ENCODE measurements at places on chromosomes 1 and 21.

DNA sequence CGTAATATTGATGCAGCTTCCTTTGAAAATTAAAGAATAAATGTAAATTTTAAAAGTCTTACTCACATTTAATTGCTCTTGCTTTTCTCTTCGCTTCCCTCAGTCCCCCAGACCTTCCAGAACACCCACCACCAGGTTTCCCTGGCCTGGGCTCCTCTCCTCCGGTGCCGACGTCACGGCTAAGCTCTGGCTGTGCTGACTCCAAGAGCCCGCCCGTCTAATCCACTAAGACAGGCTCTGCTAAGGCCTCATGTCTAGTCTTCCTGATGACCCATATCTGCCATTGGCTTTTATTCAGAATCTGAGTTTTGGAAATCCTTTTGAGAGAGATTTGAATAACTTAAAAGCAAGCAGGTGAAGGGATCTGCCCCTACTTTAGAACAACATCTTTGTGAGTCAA is 53.9 kb upstream of the NADK start:
- peaks cover 19% of the 10 kb centered on the region for H3K36me3 ChIP-seq
- no peak for DNase-seq
- no peaks in the 10 kb centered on the region for H3K4me1 ChIP-seq
- no peaks in the 10 kb centered on the region for H3K27me3 ChIP-seq

- DNase-seq, result no peak
- peak overlapping the region; percentile 62 for H3K27ac ChIP-seq
- no peak overlapping the region for H3K4me3 ChIP-seq
- no peaks in the 10 kb centered on the region for H3K27me3 ChIP-seq
- H3K4me1 ChIP-seq, result no peaks in the 10 kb centered on the region
Measured at GRCh38 chr1:65478379-65479026, 58.0 kb downstream of the LEPR start.

- H3K4me1 ChIP-seq, result peaks cover 16% of the 10 kb centered on the region
- DNase-seq, result no peak
- H3K4me3 ChIP-seq, result no peak overlapping the region
- H3K27ac ChIP-seq, result no peak overlapping the region
- no peaks in the 10 kb centered on the region for H3K36me3 ChIP-seq
Measured at GRCh38 chr1:53575141-53575954, 116.1 kb downstream of the DMRTB1 start.

GRCh38 chr1:40389871-40390560 is 16.5 kb downstream of the SMAP2 start:
- no peak for DNase-seq
- H3K4me3 ChIP-seq, result no peak overlapping the region

GRCh38 chr1:159921251-159921650 is 4.1 kb downstream of the TAGLN2 start:
- H3K27me3 ChIP-seq, result no peaks in the 10 kb centered on the region
- peak overlapping the region; percentile 98 for H3K4me3 ChIP-seq
- peak; percentile 86 for DNase-seq
- H3K36me3 ChIP-seq, result peaks cover 43% of the 10 kb centered on the region
- H3K27ac ChIP-seq, result peak overlapping the region; percentile 100

GRCh38 chr21:39156024-39156423 is 27.2 kb downstream of the PSMG1 start:
- no peak overlapping the region for H3K27ac ChIP-seq
- H3K27me3 ChIP-seq, result no peaks in the 10 kb centered on the region
- H3K4me1 ChIP-seq, result no peaks in the 10 kb centered on the region
- DNase-seq, result no peak

DNA sequence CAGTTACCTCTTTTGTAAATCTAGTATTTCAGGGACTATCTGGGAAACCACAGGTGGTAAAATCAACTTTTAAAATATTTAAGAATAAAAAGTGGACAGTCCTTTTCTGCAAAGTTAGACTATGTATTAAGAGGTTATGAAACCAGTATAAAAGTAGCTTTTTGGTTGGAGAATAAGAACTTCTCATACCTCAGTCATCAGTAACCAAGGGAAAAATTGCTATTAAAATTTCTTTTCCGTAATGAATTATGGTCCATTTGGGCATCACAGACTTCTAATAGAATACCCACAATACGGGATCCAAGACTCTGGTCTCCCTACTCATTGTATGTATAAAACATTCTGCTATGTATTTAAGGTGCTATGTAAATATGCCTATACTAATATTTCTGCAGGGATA is 51.9 kb downstream of the ABL2 start:
- no peaks in the 10 kb centered on the region for H3K36me3 ChIP-seq
- DNase-seq, result no peak
- H3K4me1 ChIP-seq, result peaks cover 4% of the 10 kb centered on the region
- H3K4me3 ChIP-seq, result no peak overlapping the region
- H3K27ac ChIP-seq, result no peak overlapping the region

- no peaks in the 10 kb centered on the region for H3K27me3 ChIP-seq
- H3K27ac ChIP-seq, result no peak overlapping the region
- H3K4me3 ChIP-seq, result no peak overlapping the region
- no peaks in the 10 kb centered on the region for H3K36me3 ChIP-seq
- peaks cover 4% of the 10 kb centered on the region for H3K4me1 ChIP-seq
- DNase-seq, result no peak
Measured at GRCh38 chr1:230303822-230304221, 122.3 kb downstream of the PGBD5 start.

- peak; percentile 76 for DNase-seq
- no peaks in the 10 kb centered on the region for H3K36me3 ChIP-seq
- H3K4me1 ChIP-seq, result no peaks in the 10 kb centered on the region
Measured at GRCh38 chr1:204941421-204942338, 71.0 kb downstream of the NFASC start.

GRCh38 chr21:26597031-26597430 is 23.9 kb upstream of the CYYR1 start:
- no peaks in the 10 kb centered on the region for H3K4me1 ChIP-seq
- H3K36me3 ChIP-seq, result no peaks in the 10 kb centered on the region
- no peak overlapping the region for H3K27ac ChIP-seq
- H3K27me3 ChIP-seq, result no peaks in the 10 kb centered on the region
- DNase-seq, result no peak
- H3K4me3 ChIP-seq, result no peak overlapping the region

GRCh38 chr1:44237721-44238457 is 24.6 kb downstream of the DMAP1 start:
- no peak overlapping the region for H3K4me3 ChIP-seq
- DNase-seq, result peak; percentile 92
- peaks cover 24% of the 10 kb centered on the region for H3K4me1 ChIP-seq
- H3K27me3 ChIP-seq, result no peaks in the 10 kb centered on the region
- peaks cover 5% of the 10 kb centered on the region for H3K36me3 ChIP-seq

- no peaks in the 10 kb centered on the region for H3K27me3 ChIP-seq
- H3K4me3 ChIP-seq, result no peak within 1 kb of the TSS
- DNase-seq, result no peak
- no peaks in the 10 kb centered on the region for H3K4me1 ChIP-seq
- H3K36me3 ChIP-seq, result peaks cover 3% of the 10 kb centered on the region
Measured at GRCh38 chr1:110390692-110391245, at the start of gene SLC16A4. Gene SLC16A4 (minus strand): TSS chr1:110391026. CDS start chr1:110389323, 1,703 bp downstream.

DNA sequence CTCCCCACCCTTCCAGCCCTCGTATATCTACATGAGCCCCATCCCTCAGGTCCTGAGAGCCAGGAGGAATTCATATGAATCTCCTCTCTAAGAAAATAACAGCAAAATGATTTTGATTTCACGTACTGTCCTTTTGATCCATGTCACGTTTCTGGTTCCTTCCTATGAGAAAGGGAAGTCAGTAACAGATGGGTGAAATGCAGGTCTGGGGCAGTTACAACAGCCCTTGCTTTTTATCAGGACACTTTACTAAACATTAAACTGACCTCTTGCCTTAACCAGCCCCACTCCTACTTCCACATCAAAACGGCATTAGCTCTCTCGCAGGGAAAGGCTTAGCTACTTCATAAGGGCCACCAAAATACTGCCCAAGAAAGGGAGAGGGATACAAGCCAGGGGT is 59.0 kb downstream of the SPATA46 start:
- no peak overlapping the region for H3K27ac ChIP-seq
- H3K4me1 ChIP-seq, result no peaks in the 10 kb centered on the region
- no peak overlapping the region for H3K4me3 ChIP-seq
- H3K27me3 ChIP-seq, result no peaks in the 10 kb centered on the region

- H3K36me3 ChIP-seq, result peaks cover 1% of the 10 kb centered on the region
- H3K27me3 ChIP-seq, result peaks cover under 1% of the 10 kb centered on the region
- no peak overlapping the region for H3K27ac ChIP-seq
- peaks cover 6% of the 10 kb centered on the region for H3K4me1 ChIP-seq
- peak; percentile 13 for DNase-seq
Measured at GRCh38 chr1:157117527-157118057, 18.0 kb upstream of the ETV3L start.
